ENCODE measurements at places on chromosomes 2 and 18.

DNA sequence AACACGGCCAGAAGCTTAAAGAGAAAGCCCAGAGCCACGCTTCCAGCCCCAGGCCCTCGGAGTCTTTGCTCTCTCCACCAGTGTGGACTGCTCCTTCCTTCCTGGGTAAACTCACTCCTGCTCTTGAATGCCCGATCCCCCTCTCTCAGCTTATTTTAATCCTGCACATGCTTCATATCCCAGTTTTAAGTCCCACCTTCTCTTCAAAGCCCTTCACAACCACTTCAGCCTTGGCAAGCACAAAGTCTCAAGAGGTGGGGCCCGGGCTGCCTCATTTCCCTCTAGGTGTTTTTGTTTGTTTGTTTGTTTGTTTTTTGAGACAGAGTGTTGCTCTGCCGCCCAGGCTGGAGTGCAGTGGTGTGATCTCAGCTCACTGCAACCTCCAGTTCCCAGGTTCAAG, 21.6 kb upstream of the CREG2 start:
- no peak for DNase-seq

DNA sequence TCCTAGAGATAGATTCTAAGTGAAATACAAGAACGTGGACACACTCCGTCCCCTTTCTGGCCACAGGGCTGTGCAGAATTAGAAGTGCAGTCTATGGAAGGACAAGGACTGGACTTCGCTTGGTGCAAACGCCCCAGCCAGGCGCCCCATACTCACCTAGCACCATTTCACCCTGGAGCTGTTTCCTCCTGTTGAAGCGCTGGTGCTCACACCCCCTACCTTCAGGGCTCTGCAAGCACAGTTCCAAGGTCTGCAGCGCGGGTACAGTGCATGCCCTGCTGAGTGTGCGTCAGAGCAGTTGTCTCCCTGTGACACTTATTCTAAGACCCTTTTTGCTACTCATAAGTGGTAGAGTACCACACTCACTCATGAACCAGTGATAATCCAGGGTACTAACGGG, 3.0 kb downstream of the HPCAL1 start:
- DNase-seq, result peak; percentile 22

DNA sequence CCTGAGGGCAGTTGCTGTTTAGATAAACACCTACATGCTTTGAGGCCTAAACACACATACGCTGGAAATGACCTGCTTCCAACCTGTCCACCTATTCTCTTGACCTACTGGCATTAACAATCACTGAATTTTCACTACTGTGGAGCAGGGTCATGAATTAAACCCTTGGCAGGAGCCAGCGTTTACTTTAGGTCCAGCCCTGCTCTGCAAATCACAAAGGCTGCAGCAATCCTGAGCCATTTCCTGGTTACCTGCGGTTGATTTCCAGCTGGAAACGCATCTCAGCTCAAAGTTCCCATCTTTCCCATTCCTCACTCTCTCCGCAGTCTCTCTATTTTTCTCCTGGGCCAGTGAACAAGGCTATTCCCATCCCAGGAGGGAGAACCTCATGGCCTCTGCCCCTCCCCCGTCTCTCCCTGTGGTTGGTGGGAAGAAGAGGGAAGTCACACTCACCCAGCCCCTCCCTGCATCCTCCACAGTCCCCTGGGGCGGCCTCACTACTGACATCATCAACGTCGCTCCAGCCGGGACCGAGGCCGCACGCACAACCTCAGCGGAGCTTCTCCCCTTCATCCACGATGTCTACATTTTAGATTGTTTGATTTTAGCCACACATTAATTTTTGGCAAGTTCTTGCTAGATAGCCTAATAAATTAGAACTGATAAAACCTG, 84.5 kb upstream of the SNTG2 start:
- no peak for DNase-seq

DNA sequence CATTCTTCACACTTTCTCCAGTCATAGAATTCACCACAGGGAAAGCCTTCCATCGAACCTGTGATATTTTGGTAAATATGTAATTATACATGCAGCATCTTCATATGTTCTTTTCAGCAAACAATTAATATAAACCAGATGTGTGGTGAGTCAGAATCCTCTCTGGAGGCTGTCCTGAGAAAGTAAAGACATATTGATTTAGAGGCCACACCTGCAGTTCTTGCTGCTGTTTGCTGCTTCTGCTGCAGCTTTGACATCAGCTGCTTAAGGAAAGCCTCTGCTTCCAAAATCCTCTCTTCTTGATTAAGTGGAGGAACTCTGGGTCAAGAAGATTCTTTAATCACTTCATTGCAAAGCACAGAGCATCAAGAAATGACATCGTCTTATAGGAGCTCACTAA, 568.8 kb upstream of the ZEB2 start:
- no peak for DNase-seq

DNA sequence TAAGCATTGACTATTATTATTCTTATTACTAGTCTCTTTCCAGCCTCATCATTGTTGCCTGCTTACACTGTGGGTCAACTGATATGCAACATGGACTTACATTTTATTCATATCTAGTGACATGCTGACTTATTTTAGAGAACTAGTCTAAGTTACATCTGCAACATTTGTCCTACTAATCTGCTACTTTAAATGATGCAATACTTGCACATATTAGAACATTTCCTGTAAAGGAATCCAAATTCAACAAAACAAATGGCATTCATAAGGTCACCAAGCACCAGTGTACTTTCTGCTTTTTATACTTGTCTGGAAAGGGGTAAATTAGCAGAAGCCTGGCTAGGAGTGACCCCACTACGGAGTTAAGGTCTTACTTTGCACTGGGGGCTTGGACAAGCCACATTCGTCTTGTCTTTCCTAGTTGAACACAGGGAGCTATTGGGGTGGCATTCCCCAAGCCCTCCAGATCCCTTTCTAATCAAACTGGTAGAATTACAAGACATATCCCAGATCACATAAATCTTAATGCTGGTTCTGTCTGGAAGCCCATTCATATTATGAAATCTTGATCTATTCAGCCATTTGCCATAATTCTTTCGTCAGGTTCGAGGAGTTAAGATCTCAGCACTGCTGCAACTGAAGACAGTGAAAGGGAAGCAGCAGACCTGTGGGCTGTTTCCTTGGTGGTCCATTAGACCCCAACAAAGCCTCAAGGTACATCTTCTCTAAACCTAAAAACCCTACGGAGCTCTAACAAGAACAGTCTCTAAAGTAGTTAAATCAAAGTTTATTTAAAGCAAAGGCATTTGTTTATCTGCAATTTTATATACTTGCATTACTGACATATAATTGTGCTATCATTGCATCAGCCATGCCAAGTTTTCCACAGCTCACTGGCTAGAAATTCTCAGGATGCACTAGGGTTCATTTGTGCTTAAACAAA, 49.9 kb upstream of the RTN4 start:
- DNase-seq, result no peak

DNA sequence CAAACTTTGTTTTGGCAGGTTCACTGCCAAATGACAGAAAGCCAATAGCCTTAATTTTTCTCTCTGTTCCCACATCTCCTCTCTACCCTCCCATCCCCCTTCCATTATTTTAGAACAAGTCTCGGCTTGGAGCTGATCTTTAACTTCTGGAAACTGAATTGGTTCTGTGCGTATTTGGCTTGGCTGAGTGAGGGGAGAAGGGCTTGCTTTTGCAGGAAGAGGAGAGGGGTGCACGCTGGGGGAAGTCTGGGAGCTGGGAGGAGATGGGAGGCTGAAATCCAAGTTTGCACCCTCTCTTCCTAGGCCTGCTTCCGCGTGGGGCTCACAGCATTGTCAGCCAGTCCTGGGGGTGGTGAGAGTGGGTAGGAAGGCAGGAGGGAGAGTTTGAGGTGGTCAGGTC, 176.1 kb upstream of the SPRED2 start:
- no peak for DNase-seq

DNA sequence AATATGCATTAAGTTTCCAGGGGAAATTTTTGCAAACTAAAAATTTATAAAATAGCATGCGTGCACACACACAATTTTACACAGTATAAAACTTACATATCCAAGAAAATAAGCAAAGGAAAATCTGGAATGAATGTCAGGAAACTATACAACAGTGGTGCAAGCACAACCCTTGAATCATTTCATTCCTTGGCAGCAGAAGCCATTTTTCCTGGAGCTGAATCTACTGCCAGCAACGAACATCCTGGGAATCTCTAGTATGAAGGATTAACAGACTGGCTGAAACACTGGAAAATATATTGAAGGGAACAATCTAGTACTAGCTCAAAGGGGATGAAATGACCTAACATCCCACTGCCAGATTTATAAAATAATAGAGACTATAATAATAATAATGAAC, 235.3 kb downstream of the DYM start:
- no peak for DNase-seq

DNA sequence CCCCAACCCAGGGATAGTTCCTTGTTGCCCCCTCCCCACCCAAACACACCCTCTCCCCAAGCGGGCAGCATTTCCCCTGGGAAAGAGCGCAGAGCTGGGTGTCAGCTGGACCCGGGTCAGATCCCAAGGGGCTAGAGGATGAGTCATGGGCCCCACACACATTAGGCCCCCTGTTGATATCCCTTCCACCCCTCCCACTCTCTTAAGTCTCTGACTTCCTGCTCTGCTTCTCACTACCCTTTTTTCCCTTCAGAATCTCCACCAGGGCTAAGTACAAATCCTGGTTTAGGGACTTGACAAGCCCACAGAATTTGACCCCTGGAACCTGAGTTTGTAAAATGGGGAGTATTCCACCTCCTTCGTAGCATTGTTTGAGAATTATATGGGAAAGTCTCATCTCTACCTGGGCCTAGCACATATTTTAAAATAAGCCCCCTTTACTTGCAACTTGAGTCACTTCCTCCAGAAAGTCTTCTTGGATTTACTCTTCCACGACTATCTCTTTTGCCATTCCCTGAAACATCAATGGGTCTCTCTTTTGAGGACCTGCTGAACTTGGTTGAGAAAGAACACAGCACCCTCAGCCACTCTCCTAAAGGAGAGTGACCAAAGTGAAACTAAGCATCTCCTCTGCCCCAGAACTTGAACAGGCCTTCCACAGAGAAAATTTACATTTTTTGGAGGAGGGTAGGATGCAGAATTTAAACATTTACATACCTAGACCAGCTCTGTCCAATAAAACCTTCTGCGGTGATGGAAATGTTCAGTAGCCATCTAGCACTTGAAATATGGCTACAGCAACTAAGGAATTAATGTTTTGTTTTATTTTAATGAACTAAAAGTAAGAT, 4.7 kb downstream of the RTKN start:
- DNase-seq, result no peak

DNA sequence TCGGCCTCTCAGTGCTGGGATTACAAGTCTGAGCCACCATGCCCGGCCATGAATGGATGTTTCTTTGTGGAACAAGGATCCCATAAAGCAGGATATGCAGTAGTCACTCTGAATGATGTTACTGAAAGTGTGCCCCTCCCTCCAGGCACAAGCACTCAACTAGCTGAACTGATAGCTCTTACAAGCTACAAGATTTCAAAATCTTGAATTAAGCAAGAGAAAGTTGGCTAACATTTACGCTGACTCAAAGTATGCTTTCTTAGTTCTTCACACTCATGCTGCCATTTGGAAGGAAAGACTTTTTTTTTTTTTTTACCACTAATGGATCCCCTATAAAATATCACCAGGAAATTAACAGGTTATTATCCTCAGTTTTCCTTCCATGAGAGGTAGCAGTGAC, 549.0 kb upstream of the PKDCC start:
- DNase-seq, result no peak

DNA sequence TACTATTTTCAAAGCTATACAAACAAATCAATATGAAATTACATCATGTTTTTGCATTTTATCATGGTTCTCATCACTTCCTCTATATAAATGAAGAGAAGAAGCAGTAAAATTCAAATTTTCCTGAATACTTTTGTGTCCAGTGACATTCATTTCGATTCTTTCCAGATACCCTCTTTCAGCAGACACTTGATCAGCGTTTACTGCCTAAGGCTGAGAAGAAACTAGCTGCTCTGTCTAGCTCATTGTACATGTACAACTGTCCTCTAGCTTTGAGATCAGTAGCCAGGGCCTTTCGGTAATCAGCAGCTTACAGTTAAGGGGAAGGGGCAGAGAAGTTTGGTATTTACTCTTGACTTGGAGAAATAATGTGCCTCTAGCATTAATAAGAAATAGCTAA, 4.8 kb downstream of the VRK2 start:
- no peak for DNase-seq

DNA sequence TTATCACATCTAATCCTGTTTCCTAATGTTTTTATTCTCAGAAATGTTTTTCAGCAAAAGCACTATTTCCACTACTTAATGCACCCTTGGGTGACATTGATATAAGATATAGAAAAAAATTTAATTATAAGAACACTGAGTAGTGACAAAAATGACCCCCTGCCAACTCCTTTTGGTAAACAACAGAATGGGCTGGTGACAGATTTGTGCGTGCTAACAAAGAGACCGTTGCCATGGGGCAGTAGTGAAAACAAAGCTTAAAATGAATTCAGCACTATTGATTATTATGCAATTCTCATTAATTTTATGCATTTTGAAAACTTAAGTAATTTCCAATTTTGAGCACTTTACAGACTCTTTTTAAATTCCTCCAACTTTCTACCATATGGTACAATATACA, 33.1 kb downstream of the RDH14 start:
- DNase-seq, result no peak

- no peak for DNase-seq
These were observed 81.7 kb upstream of the CTAGE1 start for GRCh38 chr18:22499421-22499820.

- no peak for DNase-seq
These were observed 156.4 kb upstream of the MMADHC start for GRCh38 chr2:149743842-149744448.

- DNase-seq, result peak; percentile 72
These were observed 105.0 kb upstream of the ALK start for GRCh38 chr2:30026091-30027055.

Measured in endothelial cell (in vitro differentiated cells).